A673 (cell line): ENCODE measurements at places on chromosomes 11 and 22. TPM values are rescaled to one million over a fixed set of nuclear protein-coding genes. Genes with fewer than 3 reads are reported as not detected.

Gene ADM2
- total RNA-seq = 5.4 and 9.8 TPM in 2 replicates

Gene LSP1
- not detected in 2 replicates for total RNA-seq

Gene ACAD8
- 32.3 and 34.8 TPM in 2 replicates for total RNA-seq

Gene LRRC32
- total RNA-seq = not detected in 2 replicates

Gene FSHB
- total RNA-seq = not detected in 2 replicates

Gene SEC14L3
- not detected in 2 replicates for total RNA-seq

Gene MAJIN
- not detected in 2 replicates for total RNA-seq

Gene TYR
- not detected in 2 replicates for total RNA-seq
